NCI-H1694 treated with DMSO at 0.1 percent for 48 hours (cell line): ENCODE measurements at places on chromosomes 1 and 21.

GRCh38 chr1:22290157-22290556 lies 147.3 kb upstream of the WNT4 start:
- DNase-seq: no peak

DNA sequence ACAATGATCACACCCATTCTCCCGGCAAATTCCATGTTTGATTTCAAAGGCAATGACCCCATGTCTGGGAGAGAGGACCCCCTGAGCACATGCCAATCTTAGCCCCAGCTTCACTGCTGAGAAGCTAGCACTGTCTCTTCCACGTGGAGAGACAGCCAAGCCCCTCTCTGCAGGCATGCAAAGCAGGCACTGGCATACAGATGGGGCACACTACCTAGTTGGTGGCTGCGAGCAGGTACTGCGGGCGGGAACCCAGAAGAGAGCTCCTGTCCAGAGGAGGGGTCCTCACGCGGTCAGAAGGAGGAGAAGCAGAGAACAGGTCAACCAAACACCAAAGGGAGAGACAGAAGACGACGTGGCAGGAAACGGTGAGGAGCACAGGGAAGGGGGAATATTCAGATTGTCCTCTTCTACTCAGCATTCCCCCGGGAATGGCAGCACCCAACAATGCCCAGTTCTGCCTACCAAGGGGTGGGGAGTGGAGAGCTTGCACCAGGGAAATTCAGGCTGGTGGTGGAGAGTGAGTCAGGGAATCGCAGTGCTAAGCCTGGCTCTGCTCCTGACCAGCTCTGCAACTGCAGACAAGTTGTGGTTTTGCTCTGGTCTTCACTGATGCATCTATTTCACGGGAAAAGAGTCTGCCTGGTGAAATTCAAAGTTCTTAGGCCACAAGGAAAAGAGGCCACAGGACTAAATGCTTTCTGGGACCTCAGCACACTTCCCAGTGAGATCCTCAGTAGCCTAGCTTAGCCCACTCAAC lies 48.1 kb upstream of the GOLT1A start:
- no peak for DNase-seq

GRCh38 chr1:27428316-27429028 lies 36.0 kb downstream of the GPR3 start:
- peak; percentile 50 for DNase-seq

GRCh38 chr1:78373676-78374075 lies 117.1 kb upstream of the PTGFR start:
- DNase-seq: no peak

- peak; percentile 74 for DNase-seq
These were observed 6.4 kb upstream of the GSTM4 start for GRCh38 chr1:109649491-109649914.

- no peak for DNase-seq
These were observed 27.4 kb downstream of the RSPH1 start for GRCh38 chr21:42468491-42469131.

DNA sequence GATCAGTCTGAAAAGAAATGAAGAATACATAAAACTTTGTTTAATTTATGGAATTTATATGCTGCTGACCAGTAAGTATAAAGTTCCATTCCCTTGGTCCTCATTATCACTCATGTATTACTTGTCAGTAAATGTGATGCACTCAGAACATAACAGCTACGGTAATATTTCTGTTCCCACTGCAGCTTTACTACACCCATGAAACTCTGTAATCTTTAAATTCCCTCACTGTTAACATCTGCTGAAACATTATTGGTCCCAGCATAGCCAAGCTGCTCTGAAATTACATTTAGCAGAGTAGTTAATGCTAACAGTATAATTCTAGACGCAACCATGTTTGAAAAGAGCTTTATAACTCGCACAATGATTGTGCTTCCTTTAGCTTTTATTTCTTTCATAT lies 238.4 kb downstream of the GPATCH2 start:
- no peak for DNase-seq

- no peak for DNase-seq
These were observed 23.6 kb downstream of the ZNF670 start for GRCh38 chr1:247054992-247055415.

DNA sequence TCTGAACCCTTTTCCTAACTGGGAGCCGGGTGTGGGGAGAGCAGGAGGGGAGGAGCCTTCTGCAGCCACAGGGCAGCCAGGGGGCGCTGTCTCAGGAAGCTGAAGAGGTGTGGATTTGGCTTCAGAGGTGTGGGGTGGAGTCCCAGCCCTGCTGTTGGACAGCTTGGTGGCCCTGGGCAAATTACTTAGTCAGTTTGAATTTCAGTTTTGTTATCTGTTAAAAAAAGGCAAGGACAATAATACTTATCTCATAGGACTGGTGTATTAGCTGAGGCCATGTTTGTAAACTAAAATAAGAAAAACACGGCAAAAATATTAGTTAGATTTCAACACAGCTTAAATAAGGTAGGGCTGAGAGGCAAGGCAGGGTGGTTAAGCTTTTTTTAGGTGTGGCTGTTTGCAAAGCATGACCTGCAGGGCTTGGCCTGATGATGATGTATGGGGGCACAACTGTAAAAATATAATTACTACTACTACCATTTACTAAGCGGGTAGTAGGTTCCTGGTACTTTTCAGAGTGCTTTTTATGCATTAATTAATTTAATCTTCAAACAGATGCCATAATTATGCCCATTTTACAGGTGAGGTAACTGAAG lies 111.8 kb downstream of the PLXNA2 start:
- peak; percentile 46 for DNase-seq

GRCh38 chr1:172608098-172608601 lies 50.8 kb upstream of the FASLG start:
- no peak for DNase-seq

- DNase-seq: no peak
These were observed 8.6 kb upstream of the CHI3L2 start for GRCh38 chr1:111218701-111219556.

GRCh38 chr1:41895552-41895951 lies 23.2 kb downstream of the HIVEP3 start:
- no peak for DNase-seq

- DNase-seq: no peak
These were observed 86.6 kb upstream of the BMP8A start for GRCh38 chr1:39404876-39405275.

- DNase-seq: no peak
These were observed 779.7 kb downstream of the USP25 start for GRCh38 chr21:16509476-16509875.

- no peak for DNase-seq
These were observed 671.6 kb upstream of the ZP4 start for GRCh38 chr1:238562341-238562740.

GRCh38 chr1:79791488-79792218 lies 785.1 kb upstream of the ADGRL4 start:
- DNase-seq: no peak

DNA sequence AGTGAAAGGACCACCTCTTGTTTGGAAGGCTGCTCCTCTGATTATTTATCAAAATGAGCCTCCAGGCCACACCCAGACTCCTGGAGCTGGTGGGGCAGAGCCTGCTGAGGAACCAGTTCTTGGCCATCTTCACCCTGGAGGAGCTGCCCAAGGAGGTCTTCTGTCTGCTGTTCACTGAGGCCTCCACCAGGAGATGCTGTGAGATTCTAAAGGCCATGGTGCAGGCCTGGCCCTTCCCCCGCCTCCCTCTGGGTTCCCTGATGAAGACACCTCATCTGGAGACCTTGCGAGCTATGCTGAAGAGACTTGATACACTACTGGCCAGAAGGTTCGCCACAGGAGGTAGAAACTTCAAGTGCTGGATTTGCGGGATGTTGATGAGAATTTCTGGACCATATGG lies 61.7 kb upstream of the GJA8 start:
- DNase-seq: no peak

- DNase-seq: no peak
These were observed 27.3 kb downstream of the LY9 start for GRCh38 chr1:160823296-160823695.

GRCh38 chr1:8011923-8012858 lies 13.9 kb downstream of the ERRFI1 start:
- DNase-seq: no peak

DNA sequence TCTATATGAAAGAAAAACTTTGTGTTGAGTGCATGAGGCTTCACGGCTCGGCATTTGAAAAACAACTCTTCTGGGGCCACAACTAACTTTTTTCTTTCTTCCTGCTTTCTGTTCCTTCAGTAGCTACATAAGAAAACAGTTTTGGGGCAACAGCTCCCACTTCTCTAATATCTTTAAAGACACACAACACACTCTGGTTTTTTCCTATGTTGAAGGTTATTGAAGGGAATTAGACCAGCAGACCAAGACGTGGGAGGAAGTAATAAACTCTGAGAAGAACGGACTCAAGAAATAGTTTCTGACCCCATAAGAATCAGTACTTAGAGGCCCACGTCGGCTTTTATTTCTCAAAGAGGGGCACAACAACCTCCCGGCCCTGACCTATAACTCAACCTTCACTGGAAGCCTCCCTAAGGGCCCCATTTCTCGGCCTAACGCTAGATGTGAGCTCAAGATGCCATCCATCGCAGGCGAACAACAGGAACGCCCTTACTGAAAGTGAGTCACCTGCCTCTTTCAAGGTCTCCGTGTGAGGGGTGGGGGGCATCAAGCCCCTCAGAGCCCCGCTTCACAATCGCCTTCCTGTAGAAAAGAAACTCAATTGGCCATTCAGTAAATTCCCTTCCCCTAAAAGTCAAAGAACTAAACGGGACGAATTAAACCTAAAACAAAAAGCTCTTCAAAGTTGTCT lies 844 bp downstream of the ZMYM6 start:
- no peak for DNase-seq

- no peak for DNase-seq
These were observed 231.4 kb downstream of the CHRM3 start for GRCh38 chr1:239617731-239618130.

DNA sequence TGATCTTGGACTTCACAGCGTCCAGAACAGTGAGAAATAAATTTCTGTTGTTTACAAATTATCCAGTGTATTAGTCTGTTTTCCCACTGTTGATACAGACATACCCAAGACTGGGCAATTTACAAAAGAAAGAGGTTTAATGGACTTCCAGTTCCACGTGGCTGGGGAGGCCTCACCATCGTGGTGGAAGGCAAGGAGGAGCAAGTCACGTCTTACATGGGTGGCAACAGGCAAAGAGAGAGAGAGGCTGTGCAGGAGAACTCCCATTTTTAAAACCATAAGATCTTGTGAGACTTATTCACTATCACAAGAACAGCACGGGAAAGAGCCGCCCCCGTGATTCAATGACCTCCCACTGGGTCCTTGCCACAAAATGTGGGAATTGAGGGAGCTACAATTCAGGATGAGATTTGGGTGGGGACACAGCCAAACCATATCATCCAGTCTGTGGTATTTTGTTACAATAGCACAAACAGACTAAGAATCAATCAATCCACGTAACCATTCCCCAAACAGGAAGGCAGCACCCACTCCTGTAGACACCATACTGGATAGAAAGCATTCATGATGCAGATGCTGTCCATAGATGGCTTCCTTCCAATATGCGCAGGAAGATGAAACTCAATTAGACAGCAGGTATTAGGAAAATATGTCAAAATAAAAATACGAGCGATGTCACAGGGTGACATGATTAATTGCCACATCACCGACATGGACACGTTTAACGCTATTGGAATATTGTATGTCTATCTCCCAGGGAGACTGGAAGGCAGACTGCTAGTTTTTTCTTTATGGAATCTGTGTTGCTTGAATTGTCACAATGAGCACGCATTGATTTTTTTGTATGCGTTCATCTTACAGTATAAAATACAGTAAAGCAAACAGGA lies 22.8 kb downstream of the ECE1 start:
- no peak for DNase-seq

- no peak for DNase-seq
These were observed 28.7 kb upstream of the DISP1 start for GRCh38 chr1:222786121-222786520.

- no peak for DNase-seq
These were observed 23.3 kb upstream of the OTUD3 start for GRCh38 chr1:19858893-19859292.

DNA sequence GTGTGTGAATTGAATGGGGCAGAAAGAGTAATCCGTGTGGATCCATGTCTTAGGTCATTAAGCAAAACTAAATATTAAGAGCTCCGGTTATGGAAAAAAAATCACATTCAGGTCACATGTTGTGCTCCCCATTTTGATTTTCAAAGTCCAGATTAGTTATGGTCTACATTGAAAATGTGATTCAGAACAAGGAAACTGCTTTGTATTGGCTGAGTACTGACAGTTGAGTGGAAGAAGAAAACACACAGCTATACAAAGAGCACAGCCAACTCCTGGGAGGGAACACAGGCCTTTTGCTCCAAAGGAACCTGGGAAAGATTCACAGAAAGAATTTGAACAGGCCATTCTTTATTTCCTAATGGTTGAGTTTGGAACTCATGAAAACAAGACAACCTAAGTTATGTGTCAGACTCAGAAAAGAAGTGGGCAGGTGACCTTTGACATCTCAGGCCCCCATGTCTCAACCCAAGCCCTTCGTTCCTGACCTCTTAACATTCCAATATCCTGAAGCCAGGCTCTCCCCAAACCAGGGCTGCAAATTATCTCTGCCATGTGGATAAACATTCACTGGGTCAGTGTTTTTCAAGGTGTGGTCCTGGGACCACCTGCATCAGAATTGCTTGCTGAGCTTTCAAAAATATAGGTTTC lies 159.3 kb upstream of the LMO4 start:
- no peak for DNase-seq

- DNase-seq: peak; percentile 69
These were observed 256.6 kb downstream of the ST6GALNAC3 start for GRCh38 chr1:76330991-76331603.

DNA sequence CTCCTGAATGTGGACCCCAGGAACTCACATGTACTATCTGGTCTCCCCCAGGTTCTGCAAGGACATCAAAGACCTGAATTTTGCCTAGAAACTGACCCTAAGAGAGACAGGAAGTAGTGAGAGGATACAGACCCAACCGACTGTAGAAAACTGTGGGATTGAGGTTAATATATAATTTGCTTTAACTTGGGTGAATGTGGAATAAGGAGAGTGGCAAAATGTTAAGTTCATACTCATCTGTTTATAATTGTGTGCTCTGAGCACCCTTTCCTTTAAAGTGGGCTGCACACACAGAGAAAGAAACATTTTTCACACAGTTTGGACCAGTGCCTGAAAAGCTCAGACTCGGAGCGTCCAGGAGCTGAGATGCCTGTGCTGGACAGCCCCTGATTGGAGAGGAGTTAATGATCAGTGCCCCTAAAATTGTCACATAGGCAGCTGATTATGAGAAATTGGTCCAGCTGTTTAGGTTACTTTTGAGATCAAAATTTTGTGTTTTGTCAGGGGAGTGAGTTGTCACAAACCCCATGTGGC lies 37.2 kb downstream of the ROR1 start:
- DNase-seq: no peak

DNA sequence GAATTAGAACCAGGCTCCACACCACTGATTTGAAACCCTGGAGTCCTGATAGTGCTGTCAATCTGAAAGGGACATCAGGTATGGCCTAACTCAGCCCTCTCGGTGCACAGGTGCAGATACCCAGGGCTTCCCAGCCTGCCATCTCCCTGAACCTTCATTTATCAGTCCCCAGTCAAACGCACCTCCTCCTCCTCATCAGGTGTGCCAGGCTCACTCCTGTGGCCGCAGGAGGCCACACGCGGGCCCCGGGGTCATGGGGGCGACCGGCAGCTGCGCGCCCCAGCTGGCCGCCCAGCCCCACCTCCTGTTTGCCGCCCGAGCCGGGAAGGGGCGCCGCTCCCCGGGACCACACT lies 572 bp downstream of the FUCA1 start:
- DNase-seq: no peak
